NCI-H460 (cell line): ENCODE measurements at places on chromosomes 7 and 10.

DNA sequence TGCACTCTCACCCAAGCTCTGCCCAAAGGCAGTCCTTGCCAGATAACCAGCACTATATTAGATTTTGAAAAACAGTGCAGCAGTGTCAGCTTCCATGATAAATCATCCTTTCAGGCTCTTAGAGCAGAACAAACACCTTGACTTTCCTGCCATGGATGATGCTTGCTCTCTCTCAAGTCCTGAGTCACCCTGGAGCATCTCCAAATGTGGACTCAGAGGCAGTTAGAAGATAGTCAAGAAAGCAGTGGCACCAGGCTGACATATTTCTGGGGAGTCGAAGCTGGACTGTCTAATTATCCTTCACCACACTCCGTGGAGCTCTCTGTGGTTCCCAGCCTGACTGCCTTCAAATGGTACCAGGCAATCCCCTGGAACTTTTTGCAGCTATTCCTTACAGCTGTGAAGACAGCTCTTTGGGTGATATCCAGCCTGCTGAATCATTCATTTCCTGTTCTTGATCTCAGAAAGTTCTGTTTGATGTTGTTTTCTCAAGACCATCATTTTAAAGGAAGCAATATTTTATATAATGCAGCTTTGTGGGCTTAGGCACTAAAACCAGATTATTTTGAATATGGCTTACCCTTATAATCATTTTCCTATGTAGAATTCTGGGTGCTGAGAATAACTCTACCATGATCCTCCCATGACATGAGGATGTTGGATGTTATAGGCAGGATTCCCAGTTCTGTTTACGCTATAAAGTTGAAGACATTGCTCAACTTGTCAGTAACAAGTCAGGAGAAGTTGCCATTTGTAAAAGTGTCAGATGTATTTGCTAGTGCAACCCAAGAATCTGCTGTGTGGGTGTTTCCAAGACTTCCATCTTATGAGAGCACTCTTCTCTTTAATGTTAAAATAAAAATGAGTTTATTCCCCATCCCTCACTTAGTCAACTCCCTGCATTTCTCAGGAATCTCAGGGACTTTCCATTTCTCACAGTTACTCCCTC, 233.8 kb downstream of the C7orf25 start:
- DNase-seq: no peak

DNA sequence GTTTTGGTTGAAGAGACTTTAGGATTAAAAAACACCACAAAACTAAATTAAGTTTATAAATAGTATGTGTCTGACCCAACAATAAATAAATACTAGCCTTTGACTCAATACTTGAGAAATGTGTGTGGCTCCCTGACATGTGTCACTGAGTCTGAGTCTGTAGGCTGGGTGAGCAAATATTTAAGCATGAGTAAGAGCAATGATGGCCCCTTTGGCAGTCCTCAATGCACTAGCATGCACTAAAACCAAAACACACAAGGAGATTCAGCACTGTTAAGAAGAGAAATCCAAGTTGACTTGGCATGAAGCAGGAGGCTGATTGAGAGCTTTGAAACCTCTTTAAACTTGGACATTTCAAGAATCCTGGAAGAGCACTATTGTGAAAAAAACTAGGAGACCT, 37.1 kb downstream of the CCDC71L start:
- DNase-seq: no peak

DNA sequence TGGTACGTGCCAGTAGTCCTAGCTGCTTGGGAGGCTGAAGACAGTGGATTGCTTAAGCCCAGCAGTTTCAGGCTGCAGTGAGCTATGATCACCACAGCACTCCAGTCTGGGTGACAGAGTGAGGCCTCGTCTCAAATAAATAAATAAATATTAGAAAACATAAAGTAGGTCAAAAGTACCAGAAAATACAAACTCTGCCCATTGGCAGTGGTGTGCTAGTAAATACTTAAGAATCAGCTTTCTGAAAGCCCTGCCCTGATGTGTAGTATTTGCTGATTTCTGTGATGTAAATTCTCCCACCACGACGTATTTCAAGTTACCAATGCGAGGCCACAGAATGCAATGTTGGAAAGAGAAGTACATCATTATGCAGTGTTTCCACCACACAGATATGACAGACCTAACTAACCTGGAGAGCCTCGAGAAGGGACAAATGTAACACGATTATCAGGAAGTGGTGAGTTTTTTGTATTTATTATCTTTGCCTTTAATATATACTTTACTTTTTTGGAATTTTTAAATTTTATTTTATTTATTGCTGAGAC, 11.8 kb upstream of the MAP3K8 start:
- no peak for DNase-seq

DNA sequence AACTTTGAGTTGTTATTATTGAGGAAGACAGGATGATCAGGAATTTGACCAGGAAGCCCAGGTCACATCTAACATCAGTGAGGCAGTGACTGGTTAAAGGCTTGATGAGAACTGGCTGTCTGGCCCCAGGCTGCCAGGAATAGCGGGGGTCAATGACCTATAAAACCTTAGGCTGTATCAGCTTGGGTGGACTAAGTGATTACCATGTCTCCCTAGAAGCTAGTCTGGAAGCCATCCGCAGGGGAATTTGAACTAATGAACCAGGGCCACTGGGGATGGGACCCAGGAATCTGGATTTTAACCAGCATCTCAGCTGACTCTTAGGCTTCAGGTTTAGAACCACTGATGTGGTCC, 56.6 kb downstream of the BPGM start:
- no peak for DNase-seq

DNA sequence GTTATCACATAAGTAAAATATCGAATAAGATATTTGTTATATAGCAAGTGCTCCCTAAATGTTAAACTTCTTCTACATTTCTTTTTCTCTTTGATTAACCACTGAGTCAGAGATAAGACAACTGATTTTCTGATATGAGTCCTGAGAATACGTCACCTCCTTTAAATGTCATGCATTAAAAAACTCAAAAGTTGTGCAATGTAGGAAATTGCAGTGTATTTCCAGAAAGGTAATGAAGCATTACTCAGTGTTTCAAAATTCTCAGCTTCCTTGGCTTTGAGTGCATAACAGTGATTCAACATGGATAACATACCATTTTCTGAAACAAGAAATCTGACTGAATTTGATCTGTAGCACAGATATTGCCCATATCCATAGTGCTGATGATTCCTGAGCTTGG, 155.8 kb downstream of the BMPER start:
- peak; percentile 97 for DNase-seq

DNA sequence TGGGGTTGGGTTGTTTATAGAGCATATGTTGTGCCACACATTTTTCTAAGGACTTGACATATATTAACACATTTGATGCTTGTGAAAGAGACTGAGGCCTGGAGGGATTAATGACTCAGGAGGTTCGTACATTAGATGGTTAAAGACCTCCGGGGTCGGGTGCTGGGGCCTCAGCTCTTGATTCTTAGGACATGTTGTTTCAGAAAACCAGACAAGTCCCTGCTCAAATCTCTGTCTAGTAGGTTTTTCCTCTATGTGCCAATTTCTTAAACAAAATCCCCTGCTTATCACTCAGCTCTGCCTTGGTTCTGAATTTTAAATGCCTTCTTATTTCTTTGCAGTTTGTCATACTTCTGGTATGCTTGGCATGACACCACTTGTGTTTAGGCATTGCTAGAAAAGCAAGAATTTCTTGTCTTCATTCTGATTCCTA, 5.8 kb downstream of the UPP1 start:
- no peak for DNase-seq

GRCh38 chr10:97500297-97500575, 1.5 kb downstream of the UBTD1 start:
- no peak for DNase-seq

- DNase-seq: peak; percentile 84
Observed at GRCh38 chr10:5071411-5072198, 22.6 kb upstream of the AKR1C3 start.

DNA sequence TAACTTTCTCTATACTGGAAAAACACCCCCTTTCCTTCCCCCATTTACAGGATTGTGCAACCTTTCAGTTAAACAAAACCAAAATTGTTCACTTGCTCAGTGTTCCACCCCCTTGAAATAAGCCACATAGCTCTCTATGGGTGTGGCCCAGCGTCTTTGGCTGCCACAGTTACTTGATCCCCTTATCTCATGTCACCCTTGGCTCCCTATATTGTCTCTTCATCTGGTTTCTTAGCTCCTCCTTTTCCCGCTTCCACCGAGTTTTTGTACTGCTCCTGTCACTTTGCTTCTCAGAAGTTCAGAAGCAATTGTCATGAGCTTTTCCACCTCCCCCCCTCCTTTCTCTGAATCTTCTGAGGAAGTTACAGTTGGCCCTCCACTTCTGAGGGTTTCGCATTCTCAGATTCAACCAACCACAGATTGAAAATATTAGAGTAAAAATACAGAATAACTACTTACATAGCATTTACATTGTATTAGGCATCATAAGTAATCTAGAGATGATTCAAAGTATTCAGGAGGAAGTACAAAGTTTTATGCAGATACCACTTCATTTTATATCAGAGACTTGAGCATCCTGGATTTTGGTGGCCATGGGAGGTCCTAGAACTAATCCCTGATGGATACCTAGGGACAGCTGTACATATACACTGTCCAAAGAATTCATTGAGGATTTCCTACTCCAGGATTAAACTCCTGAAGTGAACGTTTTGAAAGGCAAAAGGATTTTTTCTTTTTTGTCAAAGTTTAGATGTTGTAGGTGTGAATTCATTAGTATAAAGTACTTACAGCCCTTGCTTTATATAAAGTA, 60.4 kb downstream of the ADD3 start:
- no peak for DNase-seq

- DNase-seq: no peak
Observed at GRCh38 chr10:69096045-69096444, 8.1 kb downstream of the SRGN start.

GRCh38 chr10:48501787-48502771, 102.8 kb downstream of the ARHGAP22 start:
- no peak for DNase-seq

GRCh38 chr7:24888653-24889052, 91.3 kb downstream of the OSBPL3 start:
- no peak for DNase-seq

DNA sequence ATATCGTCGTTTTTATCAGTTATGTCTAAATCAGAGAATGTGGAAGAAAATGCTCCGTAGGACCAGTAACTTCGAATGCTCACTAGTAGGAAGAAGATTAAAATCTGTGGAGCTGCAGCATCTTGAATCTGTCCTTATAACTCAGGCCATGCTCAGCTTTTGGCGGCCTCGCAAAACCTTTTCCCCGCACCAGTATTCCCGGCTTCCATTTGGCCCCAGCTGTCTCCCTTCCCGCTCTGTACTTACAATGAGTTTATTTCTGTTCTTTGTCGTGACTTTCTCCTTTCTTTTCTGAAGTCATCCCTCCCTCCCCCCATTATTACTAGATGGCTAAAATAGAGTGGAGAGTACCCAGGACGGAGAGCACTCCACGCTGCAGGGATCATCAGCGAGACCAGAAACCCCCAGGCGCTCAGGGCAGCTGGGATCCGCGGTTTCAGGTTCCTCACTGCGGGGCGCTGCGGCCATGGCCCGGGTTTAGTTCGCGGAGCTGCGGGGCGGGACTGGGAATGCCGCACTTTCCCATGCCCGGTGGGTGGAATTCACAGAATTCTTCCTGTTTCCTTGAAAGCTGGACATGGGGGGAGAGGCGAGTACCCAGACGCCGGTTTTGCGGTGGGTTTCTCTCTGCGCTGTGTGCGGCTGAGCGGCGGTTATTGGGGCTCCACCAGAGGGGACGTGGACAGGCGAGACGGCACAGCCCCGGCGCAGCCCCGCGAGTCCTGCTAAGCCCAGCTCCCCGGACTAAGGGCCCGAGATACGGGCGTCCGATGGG, 183.5 kb downstream of the POM121L12 start:
- DNase-seq: no peak

DNA sequence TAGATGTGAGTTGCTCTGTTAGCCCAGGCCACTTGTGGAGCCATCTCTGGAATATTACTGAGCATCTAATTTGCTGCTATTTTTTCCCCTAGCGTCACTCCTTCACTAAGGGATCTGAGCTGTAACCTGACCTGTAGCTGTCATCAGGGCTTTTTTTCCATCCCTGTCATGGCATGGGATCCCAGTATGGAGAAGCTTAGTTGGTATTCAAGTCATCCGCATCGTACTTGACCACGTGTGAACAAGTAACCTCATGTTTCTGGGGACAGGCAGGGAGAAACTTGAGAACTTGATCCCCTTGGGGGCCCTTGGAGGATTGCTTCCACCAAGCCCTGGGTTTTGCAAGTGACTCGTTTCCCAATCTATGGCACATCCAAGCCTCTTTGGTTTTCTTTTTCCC, 474.4 kb upstream of the GALNT17 start:
- DNase-seq: no peak

- DNase-seq: no peak
Observed at GRCh38 chr10:72034040-72034499, 54.3 kb downstream of the SPOCK2 start.

DNA sequence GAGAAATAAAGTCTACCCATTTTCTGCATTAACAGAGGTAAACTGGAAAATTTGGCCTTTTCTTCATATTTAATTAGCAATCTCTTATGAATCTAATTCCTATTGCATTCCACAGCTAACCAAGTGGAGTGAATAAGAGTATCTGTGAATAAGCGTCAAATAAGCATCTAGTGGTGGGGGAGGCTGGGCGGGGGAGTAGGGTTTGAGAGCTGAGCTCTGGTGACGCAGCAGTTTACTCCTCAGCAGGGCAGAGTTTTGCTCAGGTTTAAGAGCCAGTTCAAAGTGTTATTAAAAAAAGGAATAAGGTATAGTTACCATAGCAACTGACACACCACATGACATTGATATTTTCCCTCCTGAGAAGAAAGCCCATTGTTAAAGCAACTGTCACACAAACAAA, 1346.8 kb upstream of the CELF2 start:
- no peak for DNase-seq

GRCh38 chr7:157979636-157980340, 607.8 kb downstream of the PTPRN2 start:
- DNase-seq: no peak

- no peak for DNase-seq
Observed at GRCh38 chr10:30812018-30812851, 182.7 kb upstream of the LYZL2 start.

GRCh38 chr10:44198096-44198779, 186.7 kb downstream of the CXCL12 start:
- DNase-seq: no peak

- no peak for DNase-seq
Observed at GRCh38 chr10:49141541-49142332, 7.9 kb upstream of the FAM170B start.

DNA sequence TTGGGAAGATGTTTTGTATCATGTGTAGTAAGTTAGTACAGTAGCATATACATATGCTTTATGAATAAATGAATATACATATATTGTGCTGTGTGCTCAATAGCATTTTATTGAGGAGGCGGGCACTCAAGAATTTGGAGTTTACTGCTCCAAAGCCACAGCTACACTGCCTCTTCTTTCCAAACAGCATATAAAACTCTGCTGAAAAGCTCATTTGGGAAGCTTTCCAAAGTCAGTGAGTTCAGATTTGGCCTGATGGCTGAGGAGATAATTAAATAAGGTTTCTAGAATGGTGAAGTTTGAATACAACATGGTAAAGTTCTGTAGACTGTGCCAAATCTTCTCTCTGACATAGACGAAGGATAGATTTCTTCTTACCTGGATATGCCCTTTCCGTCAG, 29.8 kb downstream of the CDK1 start:
- DNase-seq: no peak

- no peak for DNase-seq
Observed at GRCh38 chr10:31384589-31384949, 65.6 kb downstream of the ZEB1 start.

GRCh38 chr7:154937837-154938236, 65.1 kb downstream of the PAXIP1 start:
- DNase-seq: no peak
